Breast epithelium (tissue), 4 donors: ENCODE measurements at places on chromosomes 3 and 15. TPM values are rescaled to one million over a fixed set of nuclear protein-coding genes. Genes with fewer than 3 reads are reported as not detected.

Gene BUB1B
- total RNA-seq = 1.4 TPM

Gene GP5
- not detected for total RNA-seq

Gene SLC28A1
- not detected for total RNA-seq

Gene SHF
- 9.7 TPM for total RNA-seq

Gene ISLR
- total RNA-seq = 88.0 TPM

Gene GPR27
- 0.32 TPM for total RNA-seq

Gene OCA2
- total RNA-seq = 0.66 TPM

Gene IQCF6
- total RNA-seq = not detected

Gene CFAP100
- not detected for total RNA-seq

Gene LINGO1
- total RNA-seq = 1.2 TPM

Gene SNX22
- 0.98 TPM for total RNA-seq

Gene TMEM207
- total RNA-seq = not detected

- DNase-seq = no peak
Observed at GRCh38 chr3:189966843-189967242, 153.9 kb downstream of the P3H2 start.

DNA sequence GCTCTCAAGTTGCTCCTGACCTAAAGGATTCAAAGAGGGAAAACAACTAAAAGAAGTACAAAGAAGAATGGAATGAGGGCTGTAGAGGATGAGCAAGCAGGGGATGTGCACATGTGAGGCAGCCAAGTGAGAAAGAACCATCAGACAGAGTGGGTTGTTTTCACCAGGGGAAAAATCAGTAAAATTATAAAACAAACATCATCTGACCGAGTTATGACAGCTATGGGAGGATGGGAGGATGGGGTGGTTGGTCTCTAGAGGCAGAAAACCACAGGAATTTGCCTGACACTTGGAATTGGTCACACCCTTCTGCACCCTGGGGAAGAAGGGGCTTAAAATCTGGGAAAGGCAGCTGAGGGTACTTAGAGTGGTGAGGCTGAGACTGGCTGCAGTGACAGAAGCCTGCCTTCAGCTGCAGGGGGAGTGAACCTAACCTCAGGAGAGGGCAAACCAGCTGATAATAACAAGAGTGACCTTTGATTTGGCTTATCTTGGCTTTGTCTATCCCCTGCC lies 10.1 kb downstream of the ARHGAP31 start:
- DNase-seq = no peak

DNA sequence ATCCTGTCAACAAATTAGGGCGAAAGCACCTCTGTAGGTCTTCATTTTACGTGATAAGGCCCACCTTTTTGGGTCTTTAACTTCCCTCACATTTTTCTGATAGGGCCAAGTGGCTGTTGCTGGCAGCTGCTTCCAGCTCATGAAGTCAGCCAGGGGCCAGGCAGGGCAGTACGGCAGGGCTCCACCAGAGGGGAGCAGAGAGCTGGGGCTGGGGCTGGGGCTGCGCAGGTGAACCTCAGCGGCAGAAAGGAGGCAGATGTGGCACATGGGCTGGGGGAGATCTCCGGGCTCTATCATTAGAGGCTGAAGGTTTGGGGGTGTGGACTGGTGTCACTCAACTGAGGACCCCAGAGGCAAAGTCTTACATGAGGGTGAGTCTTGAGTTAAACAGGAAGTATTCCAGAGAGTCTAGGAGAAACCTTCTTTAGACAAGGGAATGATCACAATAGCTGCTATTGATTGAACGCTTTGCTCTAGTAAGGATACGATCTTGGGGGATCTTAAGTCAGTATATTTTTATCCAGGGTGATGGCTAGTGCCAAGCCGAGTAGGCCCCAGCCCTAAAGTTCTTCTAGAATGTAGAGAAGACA lies 62.8 kb upstream of the MEX3B start:
- DNase-seq = peak; percentile 40

- no peak for DNase-seq
Observed at GRCh38 chr3:32399030-32399620, 7.5 kb downstream of the CMTM7 start.

GRCh38 chr3:51063053-51063452 lies 322.0 kb upstream of the MANF start:
- DNase-seq = no peak

DNA sequence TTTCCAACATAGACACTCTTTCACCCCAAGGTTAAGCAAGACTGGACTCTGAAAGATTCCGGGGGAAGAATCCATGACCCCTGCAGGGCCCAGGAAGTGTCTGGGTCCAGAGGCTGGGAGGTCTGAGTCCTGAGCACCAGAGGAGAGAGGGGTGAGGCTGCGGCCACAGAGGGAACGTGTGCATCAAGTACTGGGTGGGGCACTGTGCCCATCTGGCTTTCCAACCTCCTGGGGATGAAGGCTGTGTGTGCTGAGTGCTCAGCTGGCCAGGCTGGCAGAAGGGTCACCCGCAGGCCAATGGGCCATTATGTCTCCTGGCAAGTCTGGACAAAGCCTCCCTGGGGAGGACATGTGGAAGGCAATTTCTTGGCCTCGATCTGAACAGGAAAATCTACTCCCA lies 3.3 kb downstream of the CHRNA3 start:
- DNase-seq = no peak

GRCh38 chr3:126167566-126167965 lies 12.8 kb downstream of the ALDH1L1 start:
- DNase-seq = no peak

- no peak for DNase-seq
Observed at GRCh38 chr3:187130346-187131066, 8.8 kb downstream of the RPL39L start.

- DNase-seq = no peak
Observed at GRCh38 chr3:162932503-162932902, 1435.9 kb downstream of the OTOL1 start.

- no peak for DNase-seq
Observed at GRCh38 chr3:89447243-89447642, 339.8 kb downstream of the EPHA3 start.

DNA sequence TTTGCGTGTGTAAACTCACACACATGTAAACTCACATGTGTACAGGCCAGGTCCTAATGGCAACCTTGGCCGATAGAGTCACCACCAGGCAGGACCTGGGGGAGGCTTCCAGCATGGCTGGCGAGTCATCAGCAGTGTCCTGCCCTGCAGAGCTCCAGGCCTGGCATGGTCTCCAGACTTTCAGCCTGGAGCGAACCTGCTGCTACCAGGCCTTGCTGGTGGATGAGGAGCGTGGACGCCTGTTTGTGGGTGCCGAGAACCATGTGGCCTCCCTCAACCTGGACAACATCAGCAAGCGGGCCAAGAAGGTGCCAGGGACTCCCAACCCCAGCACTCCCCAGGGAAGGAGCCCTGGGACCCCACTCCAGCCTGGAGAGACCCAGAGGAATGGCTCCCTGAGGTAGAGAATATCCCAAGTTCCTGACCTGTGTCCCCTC lies 1.0 kb downstream of the SEMA3B start:
- no peak for DNase-seq

GRCh38 chr3:71809321-71810026 lies 24.5 kb upstream of the PROK2 start:
- DNase-seq = no peak

GRCh38 chr3:3503411-3503810 lies 295.8 kb upstream of the LRRN1 start:
- DNase-seq = no peak

DNA sequence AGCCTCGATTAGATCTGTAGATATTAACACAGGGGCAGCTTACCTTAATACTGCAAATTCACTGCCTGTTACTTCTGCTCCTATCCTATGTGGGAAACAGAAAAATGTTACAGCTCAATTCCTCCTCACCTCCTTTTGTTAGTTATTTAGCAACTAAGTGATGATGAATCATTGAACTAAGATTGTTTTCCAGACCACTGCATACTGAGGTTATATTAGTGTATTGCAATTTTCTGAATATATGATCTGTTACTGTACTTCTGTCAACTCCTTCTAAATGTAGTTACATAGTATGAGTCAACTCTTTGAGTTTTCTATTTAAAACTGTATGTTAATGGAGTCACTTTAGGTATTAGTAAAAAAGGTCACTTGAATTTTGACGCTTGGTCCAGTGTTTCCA lies 331.5 kb upstream of the SLCO3A1 start:
- DNase-seq = no peak

DNA sequence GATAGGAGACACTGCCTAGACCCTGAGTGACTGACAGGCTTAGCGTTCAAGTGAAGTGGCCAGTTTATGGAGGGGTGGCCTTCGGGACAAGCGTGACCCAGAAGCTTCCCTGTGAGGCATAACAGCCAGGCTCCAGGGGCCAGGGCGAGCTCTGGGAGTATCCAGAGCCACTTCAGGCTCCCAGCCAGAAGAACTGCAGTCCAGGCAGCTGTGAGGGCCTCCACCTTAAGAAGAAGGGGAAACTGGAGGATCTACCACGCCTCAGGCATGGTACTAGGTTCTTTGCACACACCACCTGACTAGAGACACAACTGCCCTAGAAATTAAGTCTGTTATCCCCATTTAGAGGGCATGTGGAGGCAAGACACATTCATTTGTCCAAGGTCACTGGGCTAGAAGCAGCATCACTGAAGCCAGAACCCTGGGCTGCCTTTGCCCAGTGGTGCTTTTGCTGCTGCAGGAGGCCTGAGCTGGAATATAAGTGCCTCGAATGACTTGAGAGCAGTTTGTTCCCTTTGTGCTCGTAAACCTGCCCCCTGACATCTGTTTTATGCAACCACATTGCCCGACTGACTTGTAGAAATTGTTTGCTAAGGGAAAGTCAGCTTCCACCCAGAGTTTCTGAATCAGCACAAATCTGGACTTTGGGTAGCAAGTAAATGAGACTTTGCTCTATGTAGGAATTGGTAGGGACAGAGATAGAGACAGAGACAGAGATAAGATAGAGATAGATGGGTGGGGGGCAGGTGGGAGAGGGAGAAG lies 23.3 kb downstream of the RASGRF1 start:
- no peak for DNase-seq

DNA sequence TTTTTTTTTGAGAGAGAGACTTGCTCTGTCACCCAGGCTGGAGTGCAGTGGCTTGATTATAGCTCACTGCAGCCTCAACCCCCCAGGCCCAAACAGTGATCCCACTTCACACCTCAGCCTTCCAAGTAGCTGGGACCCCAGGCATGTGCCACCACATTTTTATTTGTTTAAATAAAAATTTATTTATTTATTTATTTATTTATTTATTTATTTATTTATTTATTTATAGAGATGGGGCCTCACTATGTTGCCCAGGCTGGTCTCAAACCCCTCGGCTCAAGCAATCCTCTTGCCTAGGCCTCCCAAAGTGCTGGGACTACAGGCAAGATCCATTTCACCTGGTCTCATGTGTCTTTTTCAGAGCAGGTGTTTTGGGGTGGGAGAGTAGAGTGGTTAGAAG lies 15.5 kb downstream of the CAPN3 start:
- no peak for DNase-seq

DNA sequence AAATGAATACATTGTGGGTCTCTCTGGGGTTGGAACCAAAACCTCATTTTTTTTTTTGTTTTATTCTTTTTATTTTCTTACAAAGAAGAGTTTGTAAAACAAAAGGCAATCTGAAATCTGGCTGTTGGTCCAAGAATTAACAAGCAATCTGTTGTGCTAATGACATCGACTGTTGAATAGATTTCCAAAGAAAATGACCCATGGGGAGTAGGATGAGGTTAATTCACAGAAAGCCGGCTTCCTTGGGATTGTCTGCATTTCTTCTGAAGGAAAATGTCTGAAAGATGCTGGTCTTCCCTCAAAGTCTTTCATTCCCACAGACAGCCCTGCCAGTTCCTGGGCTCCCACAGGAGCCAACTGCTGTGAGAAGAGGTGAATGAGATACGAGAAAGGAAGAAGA lies 92.9 kb downstream of the LRRC3B start:
- DNase-seq = no peak

- no peak for DNase-seq
Observed at GRCh38 chr3:150822636-150823035, 59.7 kb upstream of the SIAH2 start.

- no peak for DNase-seq
Observed at GRCh38 chr3:61666615-61667330, 105.4 kb downstream of the PTPRG start.
